ENCODE measurements at places on chromosomes 7 and 10.
A peak's percentile ranks its signal among the peaks of the same experiment; 100 is the strongest.

DNA sequence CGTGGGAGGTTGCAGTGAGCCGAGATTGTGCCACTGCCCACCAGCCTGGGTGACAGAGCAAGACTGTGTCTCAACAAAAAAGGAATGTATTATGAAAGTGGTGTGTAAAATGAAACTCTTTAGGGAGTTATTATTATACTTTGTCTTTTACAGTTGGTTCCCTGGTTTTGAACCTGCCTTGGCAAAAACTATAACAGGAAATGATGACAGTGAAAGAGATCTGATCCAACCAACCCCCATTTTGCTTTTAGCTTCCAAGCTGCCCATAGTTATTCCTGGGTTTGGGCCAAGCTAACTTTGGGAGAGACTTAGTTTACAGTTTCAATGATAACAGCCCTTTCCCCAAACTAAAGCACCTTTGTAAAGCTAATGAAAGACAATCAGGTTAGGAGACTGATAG lies 34.1 kb upstream of the NMT2 start:
- no peak for DNase-seq

DNA sequence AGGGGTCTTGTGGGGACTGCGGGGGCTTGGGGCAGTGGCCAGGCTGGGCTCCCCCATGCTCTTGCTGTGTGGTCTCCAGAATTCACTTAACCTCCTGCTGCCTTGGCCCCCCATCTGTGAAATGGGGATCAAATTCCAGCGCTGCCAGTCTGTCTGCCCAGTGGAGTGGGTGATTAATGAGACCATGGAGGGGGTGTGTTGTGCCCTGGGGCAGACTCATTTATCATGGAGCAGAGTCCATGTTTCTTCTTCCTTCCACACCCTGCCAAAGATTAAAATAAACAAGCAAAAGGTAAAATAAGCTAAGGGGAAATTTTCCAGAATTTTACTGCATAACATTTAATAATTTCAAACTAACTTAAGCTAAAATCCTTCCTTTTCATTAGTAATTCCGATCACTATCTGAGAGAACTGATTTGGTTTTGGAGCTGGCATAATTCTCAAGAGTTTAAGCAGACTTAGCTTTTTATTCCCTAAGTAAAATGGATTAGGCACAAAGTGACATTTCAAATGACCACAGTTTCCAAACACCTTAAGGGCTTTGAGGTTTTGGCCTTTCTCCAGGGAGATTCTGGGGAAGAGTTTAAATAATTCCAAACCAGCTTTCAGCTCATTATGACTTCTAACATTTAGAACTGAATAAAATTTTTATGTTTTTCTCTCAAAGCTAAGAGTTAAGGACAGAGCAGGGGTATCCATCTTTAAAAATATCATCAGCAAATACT lies 211.9 kb downstream of the CXCL12 start:
- no peak for DNase-seq

- peak; percentile 26 for DNase-seq
Measured at GRCh38 chr7:140003913-140004382, 58.8 kb downstream of the PARP12 start.

- DNase-seq: peak; percentile 65
Measured at GRCh38 chr7:19916046-19916445, 142.6 kb upstream of the TMEM196 start.

- DNase-seq: peak; percentile 27
Measured at GRCh38 chr7:13282377-13282980, 595.0 kb downstream of the ARL4A start.

GRCh38 chr7:24580283-24580946 lies 7.2 kb downstream of the PALS2 start:
- DNase-seq: peak; percentile 12

GRCh38 chr10:5818894-5819293 lies 5.7 kb upstream of the GDI2 start:
- DNase-seq: no peak

DNA sequence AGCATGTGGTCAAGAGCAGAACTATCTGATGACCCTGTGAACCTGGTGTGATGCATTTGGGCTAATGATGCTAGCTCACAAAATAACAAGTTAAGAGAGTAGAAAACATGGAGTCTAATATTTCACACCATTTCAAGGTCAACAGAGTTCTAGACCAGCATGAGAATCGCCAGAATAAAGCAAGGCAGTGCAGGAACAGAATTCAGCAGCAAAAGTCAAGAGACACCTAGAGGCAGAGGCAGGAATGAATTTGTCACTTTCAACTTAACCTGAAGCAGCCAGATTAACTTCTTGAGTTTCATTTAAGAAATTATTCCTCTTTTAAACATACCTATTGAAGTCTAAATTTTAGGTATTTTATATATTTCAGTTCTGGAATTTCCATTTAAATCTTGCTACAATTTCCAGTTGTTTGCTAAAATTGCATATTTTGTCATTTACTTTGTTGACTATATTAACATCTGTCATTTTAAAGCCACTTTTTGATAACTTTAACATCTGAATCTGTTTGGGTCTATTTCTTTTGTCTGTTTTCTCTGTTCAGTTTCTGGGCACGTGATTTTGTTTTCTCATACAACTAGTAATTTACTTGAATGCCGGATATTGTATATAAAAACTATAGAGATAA lies 44.2 kb upstream of the PRSS58 start:
- no peak for DNase-seq

DNA sequence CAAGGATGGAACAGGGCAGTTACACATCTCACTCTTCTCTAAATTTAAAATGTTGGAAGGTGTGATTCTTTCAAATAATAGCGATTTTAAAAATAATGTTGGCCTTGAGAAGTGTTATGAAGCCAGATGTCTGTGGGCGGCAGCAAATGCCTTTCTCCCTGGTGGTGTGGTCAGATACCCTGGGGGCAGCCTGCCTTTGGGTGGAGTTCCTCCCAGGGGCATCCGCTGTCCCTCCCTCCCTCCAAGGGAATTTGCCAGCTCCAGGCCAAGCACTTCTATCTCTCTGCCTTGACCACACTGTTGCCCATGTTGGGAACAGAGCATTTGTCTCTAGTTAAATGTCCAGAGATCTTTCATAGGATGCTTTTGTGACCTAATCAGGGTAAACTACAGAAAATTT lies 121.4 kb downstream of the POU6F2 start:
- DNase-seq: no peak

GRCh38 chr10:131227163-131227740 lies 84.3 kb downstream of the TCERG1L start:
- no peak for DNase-seq

DNA sequence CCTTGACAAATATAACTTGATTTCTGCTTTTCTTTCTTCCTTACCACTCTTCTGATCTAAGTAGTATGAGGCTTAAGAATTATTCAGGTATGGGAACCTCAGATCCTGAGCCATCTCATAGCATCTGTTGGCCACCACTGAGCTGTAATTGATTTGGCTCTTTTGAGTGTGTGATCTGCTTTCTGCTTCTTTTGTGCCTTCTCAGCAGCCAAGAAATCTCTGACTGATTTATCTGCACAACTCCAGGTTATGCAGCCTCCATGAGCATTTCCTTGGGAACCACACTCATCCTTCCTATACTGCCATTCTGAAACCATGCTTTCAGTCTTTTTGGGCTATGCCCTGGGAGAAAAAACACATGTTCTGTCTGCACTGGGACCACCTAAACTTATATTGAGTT lies 178.0 kb upstream of the FAM3C start:
- DNase-seq: no peak

DNA sequence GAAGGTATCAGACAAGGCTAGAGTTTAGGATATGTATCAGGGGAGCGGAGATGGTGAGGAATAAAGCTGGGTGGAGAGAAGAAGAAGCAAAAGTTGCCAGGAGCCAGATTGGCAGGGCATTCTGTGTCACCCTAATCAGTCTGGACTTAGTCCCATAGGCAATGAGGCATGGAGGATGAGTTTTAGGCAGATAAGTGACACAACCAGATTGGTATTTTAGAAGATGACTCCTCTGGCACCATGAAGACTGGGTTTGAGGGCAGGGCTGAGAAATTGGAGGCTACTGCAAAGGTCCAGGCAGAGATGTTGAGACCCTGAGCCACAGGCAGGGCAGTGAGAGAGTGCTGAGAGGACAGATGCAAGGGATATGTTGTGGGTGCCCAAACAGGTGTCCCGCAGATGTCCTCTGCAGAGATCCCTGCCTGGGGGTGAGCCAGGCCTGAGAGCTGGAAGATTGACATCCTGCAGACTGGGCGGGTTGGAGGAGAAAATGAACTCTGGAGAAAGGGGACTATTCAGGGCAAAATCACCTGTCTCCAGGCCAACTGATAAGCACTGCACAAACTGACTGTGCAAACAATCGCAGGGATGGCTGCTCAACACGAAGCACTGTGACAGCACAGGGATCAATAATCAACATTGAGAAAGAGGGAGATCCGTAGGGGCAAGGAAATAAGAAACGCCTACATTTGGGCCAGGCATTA lies 11.9 kb upstream of the HABP2 start:
- no peak for DNase-seq

All from astrocyte (in vitro differentiated cells and primary cell).